ENCODE measurements at places on chromosomes 2 and 18.

- DNase-seq: no peak
These were observed 188.1 kb downstream of the CAMKMT start for GRCh38 chr2:44549856-44550255.

GRCh38 chr2:134973241-134974138, 54.9 kb downstream of the CCNT2 start:
- no peak for DNase-seq

- DNase-seq: no peak
These were observed 9.5 kb upstream of the CNNM3 start for GRCh38 chr2:96806468-96807126.

GRCh38 chr18:3594760-3595368, 144.9 kb downstream of the TGIF1 start:
- no peak for DNase-seq

GRCh38 chr2:55511508-55512124, 7.9 kb upstream of the CFAP36 start:
- no peak for DNase-seq

DNA sequence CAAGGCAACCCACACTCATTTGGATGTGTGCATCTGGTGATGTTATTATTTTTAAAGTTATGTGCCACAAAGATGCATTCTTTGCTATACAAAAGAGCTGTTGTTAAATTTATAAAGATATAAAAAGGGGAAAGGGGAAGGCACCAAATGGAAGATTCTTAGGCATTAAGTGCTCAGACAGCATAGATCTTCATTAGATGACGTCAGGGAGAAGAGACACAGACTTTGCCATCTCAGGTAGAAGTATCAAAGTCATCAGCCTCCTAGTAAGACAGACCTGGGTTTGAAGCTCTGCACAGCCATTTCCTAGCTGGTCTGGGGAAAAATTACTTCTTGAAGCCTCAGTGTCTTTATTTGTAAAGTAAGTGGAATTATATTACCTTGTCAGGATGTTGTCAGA, 1.2 kb upstream of the CLUL1 start:
- no peak for DNase-seq

DNA sequence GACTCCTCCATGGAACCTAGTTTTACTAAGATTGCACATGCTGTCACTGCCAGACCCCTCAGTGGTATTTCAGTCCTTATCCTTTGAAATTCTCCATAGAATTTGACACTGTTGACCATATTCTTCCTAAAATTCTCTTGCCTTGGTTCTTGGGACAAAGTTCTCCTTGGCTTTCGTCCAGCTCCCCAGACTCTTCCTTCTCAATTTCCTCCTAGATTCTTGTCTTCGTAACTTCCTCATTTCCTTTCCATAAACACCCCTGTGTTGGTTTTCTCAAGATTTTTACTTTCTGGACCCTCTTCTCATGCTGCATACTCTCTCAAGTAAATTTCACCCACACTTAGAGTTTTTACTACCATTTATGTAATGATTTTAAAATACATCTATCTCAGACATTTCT, 96.6 kb upstream of the TWSG1 start:
- no peak for DNase-seq

DNA sequence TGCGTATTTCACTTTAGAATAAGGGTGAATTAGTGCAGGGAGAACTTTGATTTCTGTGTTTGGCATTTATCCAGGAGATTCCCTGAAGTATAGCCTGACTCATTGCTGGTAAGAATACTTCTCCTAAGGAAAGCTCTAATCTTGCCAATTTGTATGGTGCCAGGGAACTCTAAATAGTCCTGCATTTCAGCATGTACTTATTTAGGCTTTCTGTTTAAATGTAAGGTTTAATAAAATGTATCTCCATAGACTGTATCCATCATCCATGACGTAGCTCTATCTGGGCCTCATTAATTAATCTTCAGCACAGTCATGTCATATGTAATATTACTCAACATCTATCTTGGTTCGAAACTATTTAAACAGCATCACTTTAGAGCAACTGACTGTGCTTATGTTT, 127.7 kb downstream of the DOK6 start:
- no peak for DNase-seq

DNA sequence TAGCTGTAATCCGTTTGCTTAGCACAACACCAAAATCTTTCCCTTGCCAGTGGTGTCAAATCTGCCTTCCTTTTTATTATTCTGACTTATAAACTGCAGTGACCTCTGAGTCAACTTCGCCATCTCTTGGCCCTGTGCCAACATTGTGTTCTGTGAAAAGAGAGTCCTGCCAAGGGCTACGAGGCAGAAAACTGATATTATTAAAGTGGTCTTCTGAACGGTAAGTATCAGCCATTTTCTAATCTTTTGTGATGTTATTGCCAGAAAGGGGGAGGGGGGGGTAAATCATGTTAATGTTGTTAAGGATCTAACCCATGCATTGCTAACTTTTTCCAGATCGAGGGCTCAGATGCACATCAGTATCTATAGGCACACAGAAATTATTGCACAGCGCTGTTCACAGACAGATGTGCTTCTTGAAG, 121.5 kb upstream of the LTBP1 start:
- no peak for DNase-seq

DNA sequence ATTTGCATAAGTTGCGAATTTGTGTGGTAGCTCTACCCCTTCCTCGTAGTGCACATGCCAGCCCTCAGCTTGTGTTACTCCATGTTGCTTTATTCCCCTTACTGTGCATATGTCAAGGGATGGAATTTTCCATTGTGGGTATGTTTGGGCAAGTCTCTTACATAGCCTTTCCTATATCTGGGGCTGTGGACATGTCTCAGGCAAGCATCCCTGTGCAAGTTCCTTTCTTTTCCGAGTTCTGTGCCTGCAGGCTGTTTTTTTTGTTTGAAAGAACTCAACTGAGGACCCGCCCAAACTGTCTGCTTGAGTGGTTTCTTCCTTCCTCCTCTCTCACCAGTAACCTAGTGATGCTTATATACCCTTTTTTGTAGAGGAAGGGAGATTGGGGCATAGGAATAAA, 1739.1 kb upstream of the PIK3C3 start:
- no peak for DNase-seq

GRCh38 chr2:43788646-43789045, 14.8 kb downstream of the DYNC2LI1 start:
- DNase-seq: no peak

- DNase-seq: no peak
These were observed 160.8 kb downstream of the BCL2 start for GRCh38 chr18:63158676-63159291.
